NB4 (cell line): ENCODE measurements at places on chromosomes 16 and 17.

GRCh38 chr17:62121025-62121730 lies 56.1 kb upstream of the MED13 start:
- DNase-seq = no peak

DNA sequence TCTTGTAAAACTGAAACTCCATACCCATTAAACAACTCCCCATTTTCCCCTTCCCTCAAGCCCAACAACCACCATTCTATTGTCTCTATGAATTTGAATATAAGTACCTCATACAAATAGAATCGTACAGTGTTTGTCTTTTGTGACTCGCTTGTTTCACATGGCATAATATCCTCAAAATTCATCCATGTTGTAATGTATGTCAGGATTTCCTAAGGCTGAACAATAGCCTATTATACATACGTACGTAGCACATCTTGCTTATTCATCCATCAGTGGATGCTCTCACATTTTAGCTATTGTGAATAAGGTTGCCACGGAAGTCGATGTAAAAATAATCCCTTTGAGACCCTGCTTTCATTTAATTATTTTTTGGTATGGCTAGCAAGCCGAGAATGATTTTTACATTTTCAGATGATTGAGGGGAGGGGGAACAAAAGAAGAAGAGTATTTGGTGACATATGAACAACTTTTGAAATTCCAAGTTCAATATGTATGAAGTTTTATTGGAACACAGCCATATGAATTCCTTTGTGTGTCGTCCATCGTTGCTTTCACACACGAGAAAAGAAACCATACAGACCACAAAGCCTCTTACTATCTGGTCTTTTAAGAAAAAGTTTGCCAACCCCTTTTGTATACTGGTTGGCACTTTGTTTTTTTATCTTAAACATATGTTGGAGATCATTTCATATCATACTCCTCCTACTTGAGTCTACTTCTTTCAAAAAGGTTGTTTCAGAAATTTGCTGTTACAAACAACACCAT lies 371.2 kb downstream of the NPIPA8 start:
- DNase-seq = no peak

DNA sequence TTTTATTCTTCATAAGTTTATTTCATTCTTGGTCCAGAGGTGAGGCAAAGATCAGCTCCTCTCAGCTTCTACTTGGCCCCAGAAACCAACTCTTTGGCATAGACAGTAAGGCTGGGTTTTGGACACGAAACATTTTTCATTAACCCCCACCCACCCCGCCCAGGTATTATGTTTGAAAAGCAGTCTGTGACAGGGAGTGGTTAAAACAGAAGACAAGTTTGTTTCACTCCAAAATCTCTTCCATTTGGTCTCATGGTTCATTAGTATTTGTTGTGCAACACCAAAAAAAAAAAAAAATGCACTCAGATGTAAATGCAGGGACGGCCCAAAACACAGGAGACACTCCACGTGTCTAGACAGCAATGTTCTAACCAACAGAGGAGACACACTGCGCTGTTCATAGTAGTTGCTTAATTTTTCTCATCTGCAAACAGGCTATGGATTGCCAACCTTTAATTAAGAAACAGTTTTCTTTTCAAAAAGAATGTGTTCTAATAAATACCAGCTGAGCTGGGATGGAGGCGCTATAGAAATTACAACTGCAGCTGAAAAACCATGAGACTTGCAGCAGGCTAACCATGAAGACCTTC lies 39.8 kb upstream of the MMP2 start:
- peak; percentile 62 for DNase-seq

DNA sequence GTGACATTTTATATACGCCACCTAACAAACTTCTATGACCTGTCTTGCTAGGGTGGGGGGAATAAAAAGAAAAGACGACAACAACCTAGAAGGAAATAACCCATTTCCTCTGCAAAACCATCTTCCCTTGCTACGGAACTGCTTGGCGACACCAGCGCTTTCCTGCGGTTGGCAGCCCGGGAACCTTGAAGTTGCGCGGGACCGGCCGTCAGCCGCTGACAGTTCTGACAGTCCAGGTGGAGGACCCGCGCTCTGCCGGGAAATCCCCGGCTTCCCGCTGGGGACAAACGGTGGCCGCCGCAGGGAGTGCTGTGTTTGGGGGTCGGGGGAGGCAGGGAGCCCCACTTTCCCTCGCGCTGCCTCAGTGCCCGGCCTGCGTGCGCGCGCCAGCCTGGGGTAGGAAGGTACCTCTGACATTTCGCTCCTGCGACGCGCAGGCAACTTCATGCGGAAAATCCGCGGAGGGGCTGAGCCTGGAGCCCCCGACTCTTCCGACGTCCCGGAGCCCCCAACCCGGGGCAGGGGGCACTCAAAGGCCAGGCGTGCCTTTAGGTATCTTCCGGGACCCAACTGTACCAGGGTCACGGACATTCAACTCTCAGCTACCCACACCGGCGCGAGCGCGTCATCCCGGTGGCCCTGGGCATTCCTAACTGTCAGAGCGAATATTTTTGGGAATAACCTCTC lies 516 bp downstream of the SLC16A6 start:
- peak; percentile 68 for DNase-seq

GRCh38 chr16:8887952-8888560 lies 5.9 kb downstream of the LITAFD start:
- no peak for DNase-seq

DNA sequence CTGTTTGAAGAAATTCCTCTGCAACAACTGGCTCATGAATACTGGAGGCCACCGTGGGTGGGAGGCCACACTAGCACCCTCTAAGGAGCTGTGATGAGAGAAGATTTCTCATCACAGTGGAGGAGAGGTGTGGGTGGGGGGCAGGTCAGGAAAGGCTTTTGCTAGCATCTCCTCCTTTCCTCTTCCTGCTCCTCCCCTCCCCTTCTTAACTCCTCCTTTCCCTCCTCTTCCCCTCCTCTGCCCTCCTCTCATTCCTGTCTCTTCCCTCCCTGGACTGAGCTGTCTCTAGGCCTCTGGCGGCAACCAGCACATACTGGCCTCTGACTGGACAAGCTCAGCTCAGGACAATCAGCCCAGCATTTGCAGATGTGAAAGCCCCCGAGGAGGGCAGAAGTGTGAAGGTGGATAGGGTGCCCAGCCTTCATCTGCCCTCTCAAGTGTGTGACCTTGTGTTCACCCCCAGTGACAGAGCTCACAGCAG lies 19.0 kb upstream of the LHX1 start:
- DNase-seq = no peak

DNA sequence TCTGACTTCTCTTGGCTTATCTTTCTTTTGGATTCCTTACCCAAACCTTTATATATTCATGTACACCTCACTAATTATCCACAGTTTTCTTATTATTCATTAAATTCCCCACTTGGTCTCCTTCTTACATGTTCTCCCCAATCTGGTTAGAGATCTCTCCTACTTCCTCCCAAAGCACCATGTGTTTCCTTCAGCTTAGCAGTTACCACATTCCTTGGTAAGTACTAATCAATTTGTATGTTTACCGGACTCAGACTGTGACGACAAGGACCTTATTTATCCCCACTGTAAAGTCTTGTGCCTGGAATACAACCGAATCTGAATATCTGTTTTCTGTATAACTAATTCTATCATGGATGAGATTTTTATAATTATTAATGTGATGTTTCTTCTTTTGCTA lies 389.5 kb downstream of the KCNJ2 start:
- peak; percentile 2 for DNase-seq

GRCh38 chr16:76696876-76697275 lies 419.7 kb downstream of the CNTNAP4 start:
- no peak for DNase-seq

- DNase-seq = peak; percentile 67
Measured at GRCh38 chr16:85798901-85799496, 345 bp downstream of the EMC8 start.

GRCh38 chr17:64004218-64004770 lies 6.1 kb downstream of the PRR29 start:
- DNase-seq = no peak

GRCh38 chr16:57982385-57982784 lies 11.5 kb upstream of the CNGB1 start:
- no peak for DNase-seq

- peak; percentile 22 for DNase-seq
Measured at GRCh38 chr17:16652847-16653366, 743 bp downstream of the ZNF624 start.

DNA sequence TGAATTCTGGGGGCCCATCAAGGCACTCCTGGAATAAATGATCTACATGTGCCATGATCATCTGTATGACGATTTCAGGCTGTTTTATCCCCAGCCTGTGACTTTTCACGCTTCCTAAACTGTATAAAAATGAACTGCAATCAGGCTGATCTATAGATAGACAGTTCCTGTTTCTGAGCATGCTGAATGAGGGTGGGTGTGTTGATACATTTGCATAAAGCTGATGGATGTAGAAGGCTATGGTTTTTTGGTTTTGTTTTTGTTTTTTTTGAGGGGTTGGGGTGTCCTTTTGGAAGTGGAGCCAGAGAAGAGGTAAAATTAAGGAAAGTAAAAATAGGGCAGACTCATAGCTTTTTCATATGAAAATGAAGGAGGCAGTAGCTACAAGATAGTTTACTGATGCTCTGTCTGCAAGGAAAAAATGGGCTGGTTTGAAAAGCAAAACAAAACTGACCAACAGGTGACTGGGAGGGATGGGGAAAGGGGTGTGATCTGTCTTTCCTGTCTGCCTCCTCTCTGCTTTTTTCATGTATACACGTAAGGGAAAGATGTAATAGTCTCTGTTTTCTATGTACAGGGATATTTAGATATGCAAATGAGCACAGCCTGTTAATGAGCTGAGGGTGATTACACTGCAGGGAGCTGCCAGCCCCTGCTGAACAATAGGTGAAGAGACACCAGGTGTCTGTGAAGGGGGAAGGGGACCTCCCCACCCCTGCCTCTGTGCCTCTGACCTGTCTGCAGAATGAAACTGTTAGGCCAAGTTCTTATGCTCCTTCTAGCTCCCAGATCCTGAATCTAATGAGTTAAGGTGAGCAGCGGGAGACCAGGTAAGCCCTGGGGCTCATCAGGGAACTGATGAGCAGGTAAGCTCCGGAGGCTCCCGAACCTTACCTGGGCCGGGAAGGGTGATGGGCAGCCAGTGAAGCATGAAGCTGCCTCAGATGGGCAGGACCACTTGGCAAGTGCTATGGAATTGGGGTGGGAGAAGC lies 46.6 kb upstream of the LYRM9 start:
- no peak for DNase-seq

DNA sequence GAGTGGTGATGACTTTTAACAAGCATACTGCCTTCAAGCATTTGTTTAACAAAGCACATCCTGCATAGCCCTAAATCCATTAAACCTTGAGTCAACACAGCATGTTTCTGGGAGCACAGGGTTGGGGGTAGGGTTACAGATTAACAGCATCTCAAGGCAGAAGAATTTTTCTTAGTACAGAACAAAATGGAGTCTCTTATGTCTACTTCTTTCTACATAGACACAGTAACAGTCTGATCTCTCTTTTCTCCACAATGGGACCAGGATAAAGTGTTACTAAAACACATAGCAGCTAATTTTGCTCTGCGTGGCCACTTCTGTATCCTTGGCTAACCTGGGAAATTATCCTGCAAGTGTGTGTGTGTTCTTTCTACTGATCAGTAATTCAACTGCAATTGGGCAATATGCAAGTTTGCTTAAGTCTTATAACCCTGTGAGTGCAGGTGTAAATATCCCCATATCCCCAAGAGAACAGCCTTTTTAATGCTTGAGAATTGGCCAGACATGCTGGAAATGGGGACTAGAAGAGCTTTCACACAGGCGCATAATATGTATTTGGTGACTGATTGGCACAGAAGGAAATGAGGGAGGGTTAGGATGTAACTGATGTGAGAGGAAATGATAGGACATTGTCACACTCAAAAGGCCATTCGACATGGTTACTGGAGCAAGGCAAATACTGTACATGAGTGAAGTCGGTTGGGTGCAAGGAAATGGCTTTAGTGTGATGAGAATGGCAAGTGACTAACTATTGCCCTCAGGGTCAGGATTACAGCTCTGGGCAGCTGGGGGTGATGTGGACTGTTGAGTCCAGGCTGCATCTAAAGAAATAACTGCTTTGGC lies 10.8 kb upstream of the ANKS4B start:
- no peak for DNase-seq

DNA sequence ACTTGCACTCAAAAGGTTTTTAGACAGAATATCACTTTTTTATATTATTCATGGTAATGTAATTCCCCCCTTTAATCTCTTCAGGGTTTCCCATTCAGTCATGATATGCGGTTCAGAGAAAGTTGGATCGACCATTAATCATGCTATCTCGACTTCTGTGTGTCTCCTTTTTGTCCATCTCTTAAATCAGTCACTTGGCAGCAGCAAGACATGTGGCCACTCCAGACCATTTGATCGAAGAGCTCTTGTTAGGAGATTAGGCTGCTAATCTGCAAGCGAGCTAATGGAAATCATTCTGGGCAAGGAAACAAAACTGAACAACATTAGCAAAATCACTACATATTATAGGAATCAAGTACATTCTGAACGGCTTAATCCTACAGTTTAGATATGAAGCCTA lies 449.9 kb downstream of the WWOX start:
- DNase-seq = no peak

DNA sequence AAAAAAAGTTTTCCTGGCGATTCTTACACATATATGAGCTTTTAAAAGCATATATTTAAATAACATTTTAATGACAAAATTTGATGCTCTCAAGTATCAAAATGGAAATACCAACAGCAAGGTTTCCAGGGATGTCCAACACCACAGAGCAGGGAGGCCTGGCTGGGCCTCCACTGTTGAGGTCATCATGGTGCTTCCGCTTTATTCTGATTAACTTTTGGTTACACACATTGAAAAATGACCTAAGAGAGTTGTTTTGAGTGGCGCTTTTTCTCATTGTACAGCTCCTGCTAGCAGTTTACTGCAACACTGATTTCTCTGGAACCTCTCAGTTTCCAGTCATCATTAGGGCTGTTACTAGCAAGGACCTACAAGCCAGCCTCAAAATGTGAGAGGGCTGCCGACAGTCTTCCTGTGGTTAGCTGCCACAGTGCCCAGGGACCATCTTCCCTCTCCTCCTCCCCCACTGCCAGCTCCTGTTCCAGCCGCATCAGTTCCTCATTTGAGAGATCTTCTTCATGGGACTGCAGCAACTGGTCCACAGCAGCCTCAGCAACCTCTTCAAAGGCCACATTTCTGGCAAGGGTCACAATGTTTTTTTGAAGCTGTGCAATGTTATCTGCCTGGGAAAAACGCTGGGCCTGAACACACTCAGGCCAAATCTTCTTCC lies 21.3 kb downstream of the DEF8 start:
- peak; percentile 98 for DNase-seq

DNA sequence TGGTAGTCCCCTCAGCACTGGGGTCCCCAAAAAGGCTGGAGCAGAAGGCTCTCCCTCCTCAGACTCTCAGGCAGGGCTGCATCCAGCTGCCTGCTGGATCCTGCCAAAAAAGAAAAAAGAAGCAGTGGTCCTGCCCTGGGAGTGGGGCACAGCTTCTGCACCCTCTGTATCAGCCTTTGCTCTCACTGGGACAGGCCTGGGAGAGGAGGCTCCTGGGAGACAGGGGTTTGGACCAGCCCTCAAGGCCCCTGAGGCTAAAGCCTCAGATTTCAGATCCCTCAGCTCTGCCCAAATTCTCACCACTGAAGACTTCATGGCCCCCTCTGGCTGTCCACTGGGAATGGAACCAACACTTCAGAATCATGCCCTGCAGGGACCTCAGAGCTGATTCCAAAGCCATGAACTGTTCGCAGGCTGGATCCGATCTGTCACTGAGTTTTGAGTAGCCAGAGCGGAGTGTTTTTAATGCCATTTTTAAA lies 96.9 kb downstream of the C16orf78 start:
- no peak for DNase-seq
